A549 (cell line): ENCODE measurements at places on chromosomes 11 and 22.

DNA sequence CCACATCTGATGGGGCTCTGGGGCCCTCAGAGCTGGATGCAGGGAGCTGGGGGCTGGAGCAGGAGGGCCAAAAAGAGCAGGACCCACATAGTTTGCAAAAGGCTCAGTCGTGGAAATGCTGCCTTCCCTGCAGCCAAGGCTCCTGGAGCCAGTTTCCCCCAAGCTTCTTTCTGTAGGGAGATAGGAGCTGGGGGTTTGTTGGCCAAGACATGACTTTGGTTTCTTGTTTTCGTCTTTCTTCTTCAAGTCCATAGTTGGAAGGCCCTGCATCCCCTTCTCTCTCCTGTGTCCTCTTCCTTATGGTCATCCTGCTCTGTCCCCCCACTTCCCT, 36.3 kb downstream of the IGF2 start:
- no peak for DNase-seq

DNA sequence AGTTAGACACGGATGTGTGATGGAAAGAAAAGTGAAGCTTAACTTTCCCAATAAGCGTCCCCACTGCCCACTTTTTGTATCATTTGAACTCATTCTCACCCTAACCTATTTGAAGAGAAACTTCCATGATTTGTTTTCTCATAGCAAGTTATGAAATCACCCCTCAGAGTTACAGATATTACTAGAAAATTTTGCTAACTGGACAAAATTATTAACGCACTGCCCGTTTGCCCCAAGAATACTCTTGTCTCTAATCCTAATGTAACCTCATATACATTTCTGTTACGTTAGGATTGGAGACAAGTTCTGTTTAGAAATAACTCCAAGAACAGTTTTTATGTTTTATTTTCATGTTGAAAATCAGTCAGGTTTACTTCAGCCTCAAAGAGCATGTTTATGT, 25.5 kb downstream of the TOM1 start:
- no peak for DNase-seq

DNA sequence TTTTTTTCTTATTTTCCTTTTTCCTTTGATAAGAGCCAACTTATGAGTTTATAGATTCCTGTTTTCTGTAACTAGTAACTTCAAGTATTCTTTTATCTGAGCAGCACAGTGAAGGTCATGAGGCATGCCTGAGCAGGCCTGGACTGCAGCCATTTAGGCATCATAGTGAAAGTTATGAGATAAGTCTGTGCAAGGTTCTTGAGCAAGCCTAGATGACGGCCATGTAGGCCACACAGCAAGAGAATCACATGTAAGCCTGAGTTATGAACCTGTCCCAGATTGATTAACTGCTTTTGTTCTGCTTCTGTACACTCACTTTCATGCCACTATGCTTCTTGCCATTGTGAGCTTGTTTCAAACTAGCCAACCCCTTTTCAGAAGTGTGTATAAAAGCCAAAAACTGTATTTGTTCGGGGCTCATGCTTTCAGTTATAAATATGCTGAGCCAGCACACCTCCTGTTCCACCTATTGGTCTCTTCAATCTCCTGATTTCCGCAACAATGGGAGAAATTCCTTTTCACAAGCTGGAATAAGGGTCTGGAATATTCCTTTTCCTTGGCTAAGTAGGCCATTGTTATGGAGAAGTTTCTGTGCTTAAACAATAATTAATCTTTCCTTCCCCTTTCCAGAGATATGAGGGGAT, 745.7 kb downstream of the FAM181B start:
- DNase-seq = no peak

DNA sequence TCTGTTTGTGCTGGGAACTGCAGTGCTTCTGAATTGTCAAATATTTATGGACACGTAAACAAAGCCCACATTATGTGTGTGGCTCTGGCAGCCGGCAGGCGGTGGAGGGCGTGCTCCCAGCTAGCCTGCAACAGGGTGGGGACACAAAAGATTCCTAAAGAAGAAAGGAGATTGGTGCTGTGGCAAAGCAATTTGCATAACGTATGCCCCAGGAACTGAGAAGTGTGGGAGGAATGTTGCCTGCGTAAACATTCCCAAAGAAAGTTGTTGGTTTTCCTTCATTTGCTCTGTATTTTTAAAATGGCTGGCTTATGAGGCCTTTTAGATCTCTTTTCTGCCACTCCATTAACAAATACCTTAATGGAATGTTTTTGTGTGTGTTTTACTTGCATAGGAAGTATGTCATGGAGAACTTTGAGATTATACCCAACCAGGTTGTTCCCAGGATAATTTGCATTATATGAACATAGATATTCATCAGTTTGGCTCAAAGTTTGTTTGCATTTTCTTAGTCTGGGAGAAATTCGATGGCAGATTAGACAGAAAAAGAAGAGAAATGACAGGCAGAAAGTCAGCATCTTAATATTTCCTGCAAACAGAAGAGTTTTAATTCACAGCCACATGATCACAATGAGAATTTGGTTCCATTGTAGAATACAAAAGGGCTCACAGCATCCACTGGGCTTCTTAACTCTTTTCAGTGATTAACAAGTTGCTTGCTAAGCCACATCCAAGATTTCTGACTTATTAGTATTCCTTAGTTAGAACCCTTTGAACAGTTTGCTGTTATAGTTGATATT, 41.8 kb upstream of the DLAT start:
- peak; percentile 6 for DNase-seq

DNA sequence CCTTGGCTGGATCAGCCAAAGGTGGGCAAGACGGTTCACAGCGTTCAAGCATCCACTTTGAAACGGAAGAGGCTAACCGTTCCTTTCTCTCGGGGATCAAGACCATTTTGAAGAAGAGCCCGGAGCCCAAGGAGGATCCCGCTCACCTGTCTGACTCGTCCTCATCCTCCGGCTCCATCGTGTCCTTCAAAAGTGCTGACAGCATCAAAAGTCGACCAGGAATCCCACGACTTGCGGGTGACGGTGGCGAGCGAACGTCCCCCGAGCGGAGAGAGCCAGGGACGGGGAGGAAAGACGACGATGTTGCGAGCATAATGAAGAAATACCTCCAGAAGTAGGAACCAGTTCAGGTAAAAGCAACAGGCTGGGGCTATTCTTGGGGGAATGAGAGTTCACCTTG, 141.9 kb upstream of the SEZ6L start:
- no peak for DNase-seq

DNA sequence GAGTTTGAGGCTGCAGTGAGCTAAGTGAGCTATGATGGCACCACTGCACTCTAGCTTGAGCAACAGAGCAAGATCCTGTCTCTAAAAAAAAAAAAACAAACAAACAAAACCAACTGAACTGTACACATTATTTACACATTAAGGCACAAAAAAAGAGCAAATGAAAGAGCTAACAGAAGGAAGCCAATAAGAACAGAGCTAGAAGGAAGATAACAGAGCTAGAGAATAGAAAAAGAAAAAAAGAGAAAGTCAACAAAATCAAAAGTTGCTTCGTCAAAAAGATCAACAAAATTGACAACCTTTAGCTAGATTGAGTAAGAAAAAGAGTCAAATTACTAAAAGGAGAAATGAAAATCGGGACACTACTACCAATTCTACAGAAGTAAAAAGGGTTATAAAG, 25.0 kb downstream of the GUCD1 start:
- no peak for DNase-seq

DNA sequence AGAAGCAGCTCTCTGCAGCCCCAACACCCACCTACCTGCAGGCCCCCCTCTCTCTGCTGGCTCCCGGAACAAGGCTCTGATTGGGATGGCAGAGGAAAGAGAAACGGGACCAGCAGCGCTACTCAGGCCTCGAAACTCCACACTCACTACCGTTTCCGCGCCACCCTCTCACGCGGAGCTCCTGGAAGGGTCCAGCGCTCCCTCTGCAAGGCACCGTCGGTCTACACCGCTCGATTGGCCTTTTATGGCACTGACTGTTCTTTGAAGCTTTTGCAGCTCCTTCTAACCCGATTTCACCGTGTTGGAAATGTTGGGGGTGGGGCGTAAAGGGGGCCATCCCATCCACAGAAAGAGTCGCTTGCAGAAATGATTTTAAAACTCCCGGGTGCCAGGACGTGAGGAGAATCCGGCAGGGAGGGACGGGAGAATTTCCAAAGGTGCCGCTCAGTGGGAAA, 323 bp upstream of the PANX1 start:
- DNase-seq = no peak

DNA sequence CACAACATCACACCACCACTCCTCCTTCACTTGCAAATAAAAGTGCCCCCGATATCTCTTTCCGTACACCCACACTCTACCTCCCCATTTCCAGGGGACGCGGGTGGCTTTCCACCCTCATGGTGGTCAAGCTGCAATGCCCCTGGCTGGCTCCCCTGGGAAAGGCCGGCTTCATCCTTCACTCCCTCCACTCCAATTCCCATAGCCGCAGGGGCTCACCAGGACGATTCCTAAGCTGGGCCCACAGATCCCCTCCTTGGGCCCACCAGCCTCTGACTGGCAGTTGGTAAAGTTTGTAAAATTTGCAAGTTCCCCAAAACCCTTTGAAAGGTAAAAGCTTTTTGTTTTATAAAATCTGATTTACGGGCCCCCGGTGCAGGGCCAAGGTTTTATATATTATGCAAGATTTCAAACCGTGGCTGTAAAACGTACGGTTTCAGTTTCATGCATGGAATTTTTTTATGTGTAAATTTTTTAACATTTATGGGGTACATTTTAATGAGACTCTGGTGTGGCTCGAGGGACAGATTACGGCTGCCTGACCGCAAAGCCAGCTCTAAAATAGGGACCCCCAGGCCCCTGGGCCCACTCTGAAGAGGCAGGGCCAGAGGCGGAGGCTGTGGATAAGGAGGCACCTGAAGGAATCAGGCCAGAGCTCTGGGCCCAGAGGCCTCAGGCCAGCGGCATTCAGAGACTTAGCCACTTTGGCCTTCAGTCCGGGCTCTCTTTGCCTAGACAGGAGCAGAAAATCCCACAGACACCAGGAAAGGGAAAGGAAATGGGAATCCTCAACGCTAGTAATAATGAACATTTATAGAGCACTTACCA, 106.5 kb downstream of the FEZ1 start:
- DNase-seq = no peak

DNA sequence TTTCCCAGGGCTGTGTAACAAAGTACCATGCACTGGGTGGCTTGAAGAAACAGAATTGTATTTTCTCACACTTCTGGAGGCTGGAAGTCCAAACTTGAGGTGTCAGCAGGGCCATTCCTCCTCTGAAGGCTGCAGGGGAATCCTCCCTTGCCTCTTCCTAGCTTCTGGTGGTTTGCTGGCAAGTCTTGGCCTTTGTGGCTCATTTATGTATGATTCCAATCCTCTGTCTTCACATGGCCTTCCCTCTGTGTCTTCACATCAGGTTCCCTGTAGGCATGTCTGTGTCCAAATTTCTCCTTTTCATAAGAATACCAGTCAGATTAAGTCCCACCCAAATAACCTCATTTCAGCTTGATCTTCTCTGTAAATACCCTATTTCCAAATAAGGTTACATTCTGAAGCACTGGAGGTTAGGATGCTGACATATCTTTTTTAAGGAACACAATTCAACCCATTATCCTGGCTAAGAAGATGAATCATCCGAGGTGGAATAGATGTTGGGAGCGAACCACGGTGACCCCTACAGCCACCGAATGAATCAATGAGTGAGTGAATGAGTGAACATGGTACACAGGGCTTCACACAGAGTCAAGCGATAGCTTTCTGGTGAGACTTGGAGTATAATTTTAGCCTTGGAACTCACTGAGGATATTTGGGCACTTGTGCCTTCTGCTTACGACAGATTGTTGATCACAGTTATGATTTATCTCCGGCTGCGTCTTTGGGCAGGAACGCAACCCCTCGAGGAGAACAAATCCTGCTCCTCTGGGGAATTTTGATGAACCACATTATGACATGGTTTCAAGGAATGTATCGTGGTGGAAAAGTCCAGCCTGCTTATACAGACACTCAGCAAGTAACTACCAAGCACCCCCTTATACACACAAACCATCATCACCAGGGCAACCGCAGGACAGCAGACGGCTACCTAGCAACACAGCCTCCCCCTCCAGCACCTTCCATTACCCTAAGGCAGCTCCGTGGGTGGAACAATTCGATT, 34.3 kb upstream of the MICAL2 start:
- DNase-seq = peak; percentile 97

DNA sequence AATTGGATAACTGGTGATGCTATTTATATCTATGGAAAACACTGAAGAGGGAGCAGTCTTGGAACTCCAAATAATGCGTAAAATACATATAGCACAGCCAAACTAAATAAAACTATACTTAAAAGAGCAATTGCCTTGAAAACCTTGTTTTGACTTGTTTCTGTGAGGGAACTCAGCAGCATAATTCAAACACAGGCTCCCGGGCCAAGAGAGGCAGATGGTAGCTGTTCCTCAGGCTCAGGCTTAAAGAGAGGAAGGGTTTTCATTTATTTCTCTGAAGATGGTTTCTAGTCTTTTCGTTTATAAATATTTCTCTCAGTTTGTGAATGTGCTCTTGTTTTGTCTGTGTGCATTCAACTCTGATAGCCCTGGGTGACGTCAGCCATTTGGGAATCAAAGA, 82.4 kb downstream of the FANCF start:
- no peak for DNase-seq

GRCh38 chr22:45014654-45015053, 4.8 kb upstream of the PHF21B start:
- DNase-seq = no peak

- no peak for DNase-seq
These were observed 51.7 kb upstream of the NUP160 start for GRCh38 chr11:47899801-47900200.

GRCh38 chr11:124900464-124900863, 2.8 kb upstream of the ROBO4 start:
- DNase-seq = peak; percentile 41

DNA sequence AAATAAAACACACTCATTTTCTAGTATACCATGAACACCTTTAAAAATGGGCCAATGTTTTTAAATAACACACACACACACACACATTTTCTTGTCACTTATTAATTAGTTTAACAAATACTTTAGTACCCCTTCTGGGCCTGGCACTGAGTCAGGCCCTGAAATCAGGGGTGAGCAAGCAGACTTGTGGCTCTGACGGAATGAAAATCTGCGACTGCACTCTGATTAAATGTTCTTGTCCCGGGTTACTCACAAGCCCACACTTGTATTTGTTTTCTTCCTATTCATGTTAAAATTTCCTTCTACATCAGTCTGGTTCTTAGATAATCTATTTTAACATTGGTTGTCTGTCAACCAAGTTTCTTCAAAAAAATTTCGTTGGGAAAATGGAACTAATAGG, 43.0 kb upstream of the PDGFD start:
- DNase-seq = no peak

GRCh38 chr11:7251836-7252682, at the start of gene SYT9:
Gene SYT9 (plus strand): TSS chr11:7251904. CDS start chr11:7252187, 283 bp downstream.
- DNase-seq = peak; percentile 38
